T1000 (cell line): ENCODE measurements at places on chromosomes 7 and 10.

DNA sequence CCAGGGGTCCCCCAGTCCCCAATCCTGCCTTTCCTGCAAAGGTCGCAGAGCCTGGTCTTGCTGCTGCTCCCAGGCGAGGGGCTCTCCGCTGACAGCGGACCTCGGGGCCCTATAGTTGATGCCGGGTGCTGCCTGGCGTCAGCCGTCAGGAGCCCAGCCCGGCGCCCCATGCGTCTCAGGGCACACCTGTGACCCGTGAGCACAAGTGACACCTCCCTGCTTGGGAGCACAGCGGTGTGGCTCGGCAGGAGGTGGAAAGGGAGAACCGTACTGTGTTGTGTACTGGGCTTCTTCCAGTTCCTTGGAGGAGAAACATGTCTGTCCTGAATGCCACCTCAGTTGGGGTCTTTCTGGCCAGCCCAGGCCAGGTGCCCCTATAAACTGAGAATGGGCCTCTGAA is 56.7 kb downstream of the LHPP start:
- no peak for DNase-seq

DNA sequence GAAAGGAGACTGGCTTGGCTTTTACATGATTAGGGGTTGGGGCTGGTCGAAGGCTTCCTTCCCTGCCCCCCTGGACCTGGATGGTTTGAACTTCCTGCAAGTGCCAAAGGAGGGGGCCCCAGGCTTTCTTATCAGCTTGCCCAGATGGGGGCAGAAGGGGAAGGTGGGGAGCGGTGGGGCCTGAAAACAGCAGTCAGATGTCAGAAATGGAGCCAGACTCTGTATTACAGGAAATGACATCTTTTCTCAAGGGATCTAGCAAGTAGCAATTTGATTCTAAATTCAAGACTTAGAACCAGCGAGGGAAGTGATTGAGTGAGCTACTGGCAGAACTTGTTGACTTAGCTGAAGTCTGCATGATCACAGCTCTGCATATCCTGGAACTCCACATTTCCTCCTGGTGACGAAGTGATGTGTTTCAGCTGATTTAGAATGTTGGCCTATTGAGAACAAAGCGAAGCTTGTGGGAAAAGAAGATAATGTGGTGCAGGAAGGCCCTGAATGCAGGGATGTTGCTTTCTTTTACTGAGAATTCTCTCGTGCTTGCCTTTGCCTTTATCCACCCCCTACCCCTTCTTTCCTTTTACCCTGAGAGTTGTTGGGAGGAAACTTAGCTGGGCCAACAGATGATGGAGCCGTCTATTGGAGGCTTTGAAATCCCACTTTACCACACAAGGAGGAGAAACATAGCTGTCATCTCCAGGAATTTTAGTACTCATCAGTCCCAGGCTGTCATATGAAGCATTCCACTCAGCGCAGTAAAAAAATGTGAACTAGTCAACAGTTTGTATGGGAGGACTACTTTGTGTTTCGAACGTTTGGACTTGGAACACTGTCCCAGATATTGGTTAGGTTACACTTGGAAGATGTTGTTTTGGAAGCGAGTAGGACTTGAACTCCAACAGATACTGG is 43.2 kb downstream of the CCNY start:
- no peak for DNase-seq

DNA sequence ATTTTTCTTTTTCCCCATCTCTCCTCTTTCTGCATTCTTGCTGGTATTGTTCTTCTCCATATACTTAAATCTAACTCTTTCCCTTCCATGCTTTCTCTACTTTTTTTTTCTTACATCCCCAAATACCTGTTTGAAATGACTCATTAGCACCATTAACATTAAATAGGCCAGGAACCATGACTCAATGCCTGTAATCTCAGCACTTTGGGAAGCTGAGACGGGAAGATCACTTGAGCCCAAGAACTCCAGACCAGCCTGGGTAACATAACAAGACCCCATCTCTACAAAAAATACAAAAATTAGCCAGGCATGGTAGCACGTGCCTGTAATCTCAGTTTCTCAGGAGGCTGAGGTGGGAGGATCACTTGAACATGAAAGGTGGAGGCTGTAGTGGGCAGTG is 1026.8 kb downstream of the GATA3 start:
- no peak for DNase-seq

- no peak for DNase-seq
These were observed 92.0 kb upstream of the PRSS58 start for GRCh38 chr7:142349670-142350405.

DNA sequence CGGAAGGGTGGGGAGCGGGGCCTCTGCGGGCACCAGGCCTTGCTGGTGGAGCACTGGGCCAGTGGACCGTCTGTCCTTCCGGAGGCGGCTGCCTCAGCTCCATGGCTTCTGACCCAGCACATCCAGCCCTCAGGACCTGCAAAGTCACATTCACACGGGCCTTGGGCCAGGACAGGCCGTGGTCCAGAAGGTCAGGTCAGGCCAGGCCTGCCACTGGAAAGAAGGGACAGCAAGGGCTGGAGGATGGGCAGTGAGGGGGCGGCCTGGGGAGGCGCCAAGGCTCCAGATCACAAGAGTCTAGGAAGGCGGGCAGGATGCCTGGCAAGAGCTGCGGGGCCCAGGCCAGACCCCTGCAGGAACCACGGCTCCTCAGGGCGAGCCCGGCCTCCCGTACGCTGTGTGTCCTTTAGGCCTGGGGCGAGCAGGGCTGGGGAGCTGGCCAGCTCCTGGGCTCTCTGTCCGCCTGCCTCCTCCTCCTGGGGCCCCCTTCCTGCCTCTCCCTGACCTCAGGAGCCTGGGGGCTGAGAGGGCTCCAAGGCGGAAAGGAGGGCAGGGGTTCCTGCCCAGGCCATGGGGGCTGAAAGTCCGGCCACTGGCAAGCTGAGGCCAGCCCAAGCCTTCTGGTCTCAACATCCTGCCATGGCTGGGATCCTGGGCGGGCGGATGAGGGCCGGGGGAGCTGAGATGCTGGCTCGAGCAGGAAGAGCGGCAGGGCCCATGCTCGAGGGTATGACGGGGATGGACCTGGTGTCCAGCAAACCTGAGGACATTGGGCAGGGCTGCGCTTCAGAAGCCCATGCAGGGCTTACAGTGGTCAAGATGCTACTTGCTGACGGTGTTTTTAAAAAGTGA is 225.8 kb downstream of the ELFN1 start:
- no peak for DNase-seq

DNA sequence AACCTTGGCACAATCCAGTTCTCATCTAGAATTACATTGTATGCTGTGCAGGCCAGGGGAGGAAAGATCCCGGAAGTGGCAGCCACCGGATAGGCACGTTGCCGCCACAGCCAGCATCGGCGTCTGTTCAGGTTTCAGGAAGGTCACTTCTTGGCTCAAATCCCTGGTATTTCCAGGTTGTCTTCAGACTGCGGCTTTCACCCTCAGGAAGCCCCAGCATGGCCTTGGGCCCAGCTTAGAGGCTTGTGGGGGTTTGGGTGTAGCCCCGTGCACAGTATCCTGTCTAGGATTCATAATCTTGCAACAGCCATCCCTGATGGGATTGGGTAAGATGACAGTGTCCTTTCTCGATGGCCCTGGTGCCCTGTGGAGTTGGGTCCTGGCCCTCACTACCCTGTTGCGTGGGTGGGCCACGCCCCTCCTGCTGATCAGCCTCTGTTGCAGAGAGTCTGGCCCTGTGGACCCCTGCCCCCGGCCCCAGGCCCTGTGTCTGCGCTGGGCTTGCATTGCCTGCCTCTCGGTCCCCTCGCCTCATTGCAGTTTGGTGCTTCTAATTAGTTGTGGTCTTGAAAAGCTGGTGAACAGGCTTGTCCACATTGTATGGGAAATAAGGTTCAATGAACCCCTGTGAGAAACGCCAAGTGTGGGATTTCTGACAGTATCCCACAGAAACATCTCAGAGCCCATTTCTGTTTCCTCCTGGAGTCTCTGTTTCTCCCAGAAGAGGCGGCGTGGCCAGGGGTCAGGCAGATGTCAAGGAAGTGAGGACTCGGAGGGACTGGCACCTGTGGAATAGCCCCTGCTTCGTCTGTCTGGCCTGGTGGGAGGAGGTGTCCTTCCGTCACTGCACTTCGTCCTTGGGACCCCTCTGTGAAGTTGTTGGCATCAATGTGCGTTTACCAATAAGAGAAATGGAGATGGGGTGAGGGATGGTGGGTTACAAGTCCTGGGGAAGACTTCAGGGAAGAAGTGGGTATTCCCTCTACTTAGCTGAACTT is 77.5 kb downstream of the MGMT start:
- DNase-seq: no peak

DNA sequence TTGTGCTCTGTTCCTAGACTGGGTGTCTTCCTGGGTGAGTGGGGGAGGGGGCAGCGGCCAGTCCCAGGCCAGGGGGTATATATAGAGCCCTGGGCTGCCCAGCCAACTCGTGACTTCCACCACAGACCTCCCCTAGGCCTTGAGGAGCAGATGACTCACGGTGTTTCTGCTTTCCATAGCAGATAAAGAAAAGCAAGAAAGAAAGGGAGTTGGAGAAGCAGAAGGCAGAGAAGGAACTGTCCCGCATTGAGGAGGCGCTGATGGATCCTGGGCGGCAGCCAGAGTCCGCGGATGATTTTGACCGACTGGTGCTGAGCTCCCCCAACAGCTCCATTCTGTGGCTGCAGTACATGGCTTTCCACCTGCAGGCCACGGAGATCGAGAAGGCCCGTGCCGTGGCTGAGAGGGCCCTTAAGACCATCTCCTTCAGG is 10.1 kb downstream of the CALHM2 start:
- peak; percentile 29 for DNase-seq

GRCh38 chr7:36474283-36475010 is 84.8 kb downstream of the ANLN start:
- no peak for DNase-seq

GRCh38 chr7:50418086-50418515 is 32.0 kb downstream of the FIGNL1 start:
- peak; percentile 9 for DNase-seq

- no peak for DNase-seq
These were observed 102.3 kb upstream of the PPP1R3A start for GRCh38 chr7:114021135-114021534.

DNA sequence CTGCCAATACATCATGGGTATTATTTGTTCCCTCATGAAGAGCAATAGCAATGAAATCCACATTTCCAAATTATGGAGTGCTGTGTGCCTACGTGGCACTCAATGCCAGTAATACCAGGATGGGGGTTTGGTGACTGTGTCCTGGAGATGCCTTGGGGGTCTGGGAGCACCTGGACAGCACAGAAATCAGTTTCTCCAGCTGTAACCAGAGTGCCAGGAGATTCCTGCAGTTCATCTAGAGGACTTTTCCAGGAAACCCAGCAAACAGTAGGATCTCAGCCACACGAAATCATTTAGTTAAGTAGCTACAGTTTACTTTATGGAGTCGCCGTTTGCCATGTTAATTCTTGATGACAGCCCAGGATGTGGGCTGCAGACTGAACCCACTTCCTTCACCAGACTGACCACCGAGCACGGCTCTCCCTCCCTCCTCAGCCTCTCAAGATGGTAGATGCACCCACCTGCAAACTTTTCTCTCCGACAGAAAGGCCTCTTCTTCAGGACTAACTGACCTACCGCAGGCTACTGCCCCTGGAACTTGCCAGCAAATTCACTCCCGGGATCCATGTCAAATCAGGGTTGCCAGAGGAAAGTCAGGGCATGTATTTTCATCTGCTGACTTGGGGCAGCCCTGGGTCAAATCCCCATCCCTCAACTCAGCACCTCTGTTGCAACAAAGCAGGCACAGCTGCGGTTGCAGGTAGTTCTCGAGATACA is 30.3 kb downstream of the MKI67 start:
- DNase-seq: no peak

- DNase-seq: no peak
These were observed 4.6 kb downstream of the FZD8 start for GRCh38 chr10:35637462-35637861.

GRCh38 chr10:115572740-115573455 is 479.7 kb downstream of the ATRNL1 start:
- no peak for DNase-seq

DNA sequence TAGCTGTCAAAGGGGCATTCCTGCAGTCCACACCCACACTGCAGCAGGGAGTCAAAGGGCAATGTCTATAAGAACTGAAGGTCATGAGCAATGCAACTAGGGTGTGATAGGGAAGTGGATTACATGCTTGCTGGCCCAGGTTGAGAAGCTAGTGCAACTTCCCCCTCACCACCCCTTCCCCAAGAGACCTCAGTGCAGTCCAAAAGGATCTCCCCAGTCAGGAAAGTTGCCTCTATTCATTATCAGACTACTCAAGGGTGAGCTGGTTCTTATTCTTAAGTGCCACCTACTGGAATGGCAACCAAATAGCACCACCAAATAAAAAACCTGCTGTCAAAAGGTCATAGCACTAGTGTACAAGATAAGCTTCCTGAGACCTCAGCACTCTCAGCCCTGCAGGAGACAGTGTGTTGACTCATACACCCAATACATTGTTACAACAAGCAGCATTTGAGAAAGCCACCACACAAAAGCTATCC is 28.2 kb downstream of the MTERF1 start:
- no peak for DNase-seq

DNA sequence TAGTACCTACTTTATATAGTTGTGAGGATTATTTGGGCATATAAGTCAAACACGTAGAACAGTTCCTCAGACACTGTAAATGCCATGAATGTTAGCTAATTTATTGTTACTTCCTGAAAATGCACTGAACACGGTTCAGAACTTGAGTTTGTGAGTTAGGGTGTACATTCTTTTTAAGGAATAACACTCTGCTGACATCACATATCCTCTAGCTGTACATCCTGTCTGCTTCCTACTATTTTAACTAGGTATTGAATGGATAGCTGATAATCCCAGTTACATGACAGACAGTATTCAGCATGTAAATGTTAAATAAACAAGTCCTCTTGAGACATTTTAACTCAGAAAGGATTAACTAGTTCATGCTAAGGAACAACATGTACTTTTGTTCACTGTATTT is 16.0 kb downstream of the SAMD8 start:
- DNase-seq: no peak

- DNase-seq: no peak
These were observed 136.9 kb upstream of the PTN start for GRCh38 chr7:137480401-137480800.

- no peak for DNase-seq
These were observed 194.3 kb downstream of the ELFN1 start for GRCh38 chr7:1864161-1864940.

GRCh38 chr10:4147245-4147644 is 362.2 kb upstream of the KLF6 start:
- no peak for DNase-seq

DNA sequence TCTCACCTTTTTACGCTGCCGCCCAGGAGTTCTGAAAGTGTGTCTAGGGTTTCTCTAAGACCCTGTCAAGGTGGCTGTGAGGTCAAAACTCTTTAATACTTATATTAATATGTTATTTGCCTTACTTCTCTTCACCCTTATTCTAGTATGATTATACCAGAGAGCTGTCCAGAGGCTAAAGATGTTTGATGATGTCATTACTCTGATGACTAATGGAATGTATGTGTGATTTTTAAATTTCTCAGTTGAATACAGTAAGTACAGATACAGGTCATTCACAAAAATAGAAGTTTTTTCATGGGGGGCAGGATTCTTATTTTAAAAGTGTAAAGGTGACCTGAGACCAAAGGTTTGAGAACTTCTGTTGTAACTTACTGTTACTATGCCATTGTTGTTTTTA is 150.6 kb upstream of the FOXP2 start:
- DNase-seq: no peak
